ENCODE measurements at places on chromosomes 16 and 17.

- DNase-seq, result no peak
Measured at GRCh38 chr17:76635659-76636360, 7.7 kb downstream of the ST6GALNAC1 start.

DNA sequence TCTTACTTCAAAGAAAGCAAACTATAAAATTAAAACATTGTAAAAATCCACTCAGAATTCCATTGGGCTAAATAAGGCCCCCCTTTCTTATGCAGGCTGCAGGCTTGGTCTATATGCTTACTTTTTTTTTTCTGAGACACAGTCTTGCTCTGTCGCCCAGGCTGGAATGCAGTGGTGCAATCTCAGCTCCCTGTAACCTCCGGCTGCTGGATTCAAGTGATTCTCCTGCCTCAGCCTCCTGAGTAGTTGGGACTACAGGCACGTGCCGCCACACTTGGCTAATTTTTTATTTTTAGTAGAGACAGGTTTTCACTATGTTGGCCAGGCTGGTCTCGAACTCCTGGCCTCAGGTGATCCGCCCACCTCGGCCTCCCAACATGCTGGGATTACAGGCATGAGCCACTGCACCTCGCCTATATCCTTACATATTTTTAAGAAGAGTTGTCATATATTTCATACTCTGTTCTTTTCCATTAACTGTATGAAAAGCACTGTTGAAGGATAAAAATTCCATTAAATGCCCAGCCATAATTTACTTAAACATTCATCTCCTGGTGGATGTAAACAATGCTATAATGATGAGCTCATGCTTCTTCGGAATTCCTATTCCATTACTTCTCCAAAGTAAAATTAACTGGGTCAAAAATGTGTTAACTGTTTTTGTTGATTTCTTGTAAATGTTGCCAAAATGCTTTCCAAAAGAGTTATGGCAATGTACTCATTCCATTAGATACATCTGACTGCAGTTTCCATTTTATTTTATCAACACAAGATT, 17.8 kb downstream of the SNN start:
- DNase-seq, result no peak

DNA sequence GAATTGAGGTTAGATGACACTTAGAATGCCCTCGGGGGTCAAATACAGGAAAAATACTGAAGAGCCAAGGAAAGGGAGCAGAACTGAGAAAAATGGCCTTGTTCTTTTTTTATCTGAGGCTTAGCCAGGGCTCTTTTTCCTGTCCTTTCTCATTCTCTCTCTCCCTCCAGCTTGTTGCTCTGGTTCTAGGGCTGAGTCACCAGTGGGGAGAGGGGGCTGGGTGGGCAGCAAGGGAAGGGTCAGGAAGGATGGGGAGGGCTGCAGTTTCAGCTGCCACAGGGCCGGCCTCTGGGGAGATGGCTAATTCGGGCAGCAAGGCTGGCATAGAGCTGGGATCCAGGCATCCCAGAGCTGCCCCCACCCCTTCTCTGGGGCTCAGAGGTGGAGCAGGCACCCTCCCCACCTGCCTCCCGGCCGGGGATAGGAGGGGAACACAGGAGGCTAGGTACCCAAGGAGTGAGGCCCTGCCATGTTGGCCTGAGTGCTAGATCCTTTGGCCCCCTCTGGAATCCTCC, 3.9 kb downstream of the ITGA3 start:
- DNase-seq, result no peak

DNA sequence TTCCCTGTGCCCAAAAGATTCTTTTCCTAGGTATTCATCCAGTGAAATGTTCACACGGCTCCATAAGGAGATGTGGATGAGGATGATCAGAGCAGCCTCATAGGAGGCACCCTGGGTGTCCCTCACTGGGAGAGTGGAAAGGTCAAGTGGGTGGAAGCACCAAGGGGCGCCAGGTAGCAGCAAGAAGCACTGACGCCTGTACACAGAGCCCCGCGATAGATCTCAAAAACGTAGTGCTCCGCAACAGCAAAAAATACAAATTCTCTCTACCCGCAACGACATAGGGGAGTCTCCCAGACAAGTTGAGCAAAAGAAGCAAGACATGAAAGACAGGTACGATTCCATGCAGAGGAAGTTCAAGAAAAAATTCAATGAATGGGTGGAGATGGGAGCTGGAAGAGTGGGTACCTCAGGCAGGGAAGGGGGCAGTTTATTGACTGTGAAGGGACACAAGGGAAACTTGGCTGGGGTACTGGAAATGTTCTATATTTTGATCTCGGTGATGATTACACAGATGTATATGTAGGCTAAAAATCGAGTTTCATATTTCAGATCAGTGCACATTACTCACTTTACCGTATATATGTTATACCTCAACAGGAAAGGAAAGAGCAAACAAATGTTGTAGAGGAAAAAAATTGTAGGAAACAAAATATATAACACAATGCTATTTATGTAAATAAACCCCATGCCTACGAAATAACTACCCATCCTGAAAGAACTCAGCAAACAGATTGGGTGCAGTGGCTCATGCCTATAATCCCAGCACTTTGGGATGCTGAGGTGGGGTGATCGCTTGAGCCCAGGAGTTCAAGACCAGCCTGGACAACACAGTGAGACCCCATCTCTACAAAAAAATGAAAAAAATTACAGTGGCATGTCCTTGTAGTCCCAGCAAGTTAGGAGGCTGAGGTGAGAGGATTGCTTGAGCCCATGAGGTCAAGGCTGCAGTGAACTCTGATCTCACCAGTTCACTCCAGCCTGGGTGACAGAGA, 17.8 kb upstream of the ETV4 start:
- DNase-seq, result no peak

- DNase-seq, result no peak
Measured at GRCh38 chr16:7680296-7680695, 347.7 kb downstream of the RBFOX1 start.

Data from CD4-positive, alpha-beta T cell treated with Interferon alpha-2 for 1 hour (primary cell).